Natural killer cell treated with Interleukin-12 subunit alpha and Interleukin-12 subunit beta and Interleukin-15 and Interleukin-18, amount 100 ng/mL, for 72 hours (primary cell): ENCODE measurements at places on chromosomes 12 and 14.

DNA sequence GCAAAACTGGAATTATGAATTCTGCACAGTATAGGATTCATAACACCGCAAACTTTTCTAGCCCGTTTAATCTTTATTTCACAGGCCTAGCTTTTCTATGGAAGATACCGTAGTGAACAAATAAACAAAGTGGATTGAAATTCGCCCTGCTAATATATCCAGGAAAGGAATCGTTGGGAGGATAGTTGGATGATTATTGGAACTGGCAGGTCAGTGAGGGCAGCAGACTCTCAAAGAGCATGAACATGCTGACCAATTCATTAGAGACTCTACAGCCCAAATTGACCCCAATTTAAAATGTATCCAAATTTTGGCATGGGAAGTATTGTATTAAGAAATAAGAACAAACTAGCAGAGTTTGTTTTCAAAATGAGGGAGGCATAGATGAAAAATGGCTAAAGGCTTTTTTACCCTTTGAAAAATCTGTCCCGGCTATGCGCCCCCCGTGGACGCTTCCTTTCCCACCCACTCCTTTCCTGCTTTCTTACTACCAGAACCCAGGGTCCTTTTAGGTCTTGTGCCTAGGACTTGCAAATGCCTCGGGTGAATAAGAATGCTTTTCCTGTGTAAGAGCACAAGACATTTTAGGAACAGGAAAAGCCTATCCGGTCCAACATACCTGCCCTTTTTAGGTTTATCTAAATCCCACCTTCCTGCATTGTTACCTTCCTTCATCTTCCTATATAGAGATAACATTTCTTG lies 84.6 kb upstream of the PTPRB start:
- no peak for DNase-seq

- DNase-seq = no peak
Observed at GRCh38 chr14:31692376-31692781, 131.2 kb downstream of the NUBPL start.

- no peak for DNase-seq
Observed at GRCh38 chr14:66140963-66141362, 345.2 kb upstream of the CCDC196 start.

- no peak for DNase-seq
Observed at GRCh38 chr12:65672441-65672840, 151.8 kb upstream of the HMGA2 start.

GRCh38 chr14:22084393-22085281 lies 411.0 kb upstream of the OR4E1 start:
- DNase-seq = peak; percentile 63

DNA sequence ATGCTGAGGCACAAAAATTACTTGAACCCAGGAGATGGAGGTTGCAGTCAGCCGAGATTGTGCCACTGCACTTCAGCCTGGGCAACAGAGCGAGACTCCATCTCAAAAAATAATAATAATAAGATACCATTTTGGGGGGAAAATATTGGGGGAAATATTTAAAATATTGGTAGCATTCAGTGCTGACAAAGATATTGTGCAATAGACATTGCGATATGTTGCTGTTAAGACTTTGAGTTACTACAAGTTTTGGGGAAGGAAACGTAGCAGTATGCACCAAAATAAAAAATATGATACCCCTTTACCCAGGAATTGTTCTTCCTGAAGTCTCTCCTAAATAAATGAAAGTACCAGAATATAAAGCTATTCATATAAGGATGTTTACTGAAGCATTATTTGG lies 37.7 kb upstream of the MYBPC1 start:
- DNase-seq = no peak

- no peak for DNase-seq
Observed at GRCh38 chr14:69693145-69693544, 73.8 kb upstream of the SRSF5 start.

GRCh38 chr14:56666716-56667115 lies 87.1 kb downstream of the TMEM260 start:
- DNase-seq = no peak

DNA sequence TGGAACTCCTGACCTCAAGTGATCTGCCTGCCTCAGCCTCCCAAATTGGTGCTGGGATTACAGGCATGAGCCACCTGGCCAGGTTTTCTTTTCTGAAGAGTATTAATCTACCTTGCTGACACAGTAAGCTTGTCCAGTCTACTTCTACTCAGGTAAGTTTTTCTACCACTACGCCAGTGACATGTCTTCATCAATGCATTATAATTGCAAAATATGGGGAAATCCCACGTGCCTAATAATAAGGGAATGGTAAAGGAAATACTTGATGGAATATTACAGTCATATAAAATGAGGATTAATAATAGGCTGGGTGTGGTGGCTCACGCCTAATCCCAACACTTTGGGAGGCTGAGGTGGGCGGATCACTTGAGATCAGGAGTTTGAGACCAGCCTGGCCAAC lies 62.3 kb downstream of the RAB35 start:
- DNase-seq = no peak

GRCh38 chr12:1992732-1993131 lies 11.5 kb downstream of the DCP1B start:
- no peak for DNase-seq

DNA sequence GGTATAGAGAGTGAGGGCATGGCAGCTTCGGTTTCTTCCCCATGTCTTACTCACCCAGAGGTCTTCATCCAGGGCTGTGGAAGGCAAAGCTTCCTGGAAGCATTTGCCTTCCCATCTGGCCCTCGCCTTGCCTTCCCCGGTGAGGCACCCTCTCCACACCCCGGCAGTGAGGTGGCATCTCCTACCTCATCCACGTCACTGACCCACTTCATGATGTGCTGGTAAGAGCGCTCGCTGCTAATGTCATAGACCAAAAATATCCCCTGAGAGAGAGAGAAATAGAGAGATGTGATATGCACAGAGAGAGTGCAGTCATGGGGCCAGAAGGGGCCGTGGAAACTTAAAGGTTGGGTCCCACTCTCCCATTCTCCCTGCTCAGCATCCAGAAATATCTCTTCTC lies 8.3 kb upstream of the GPX2 start:
- DNase-seq = no peak

DNA sequence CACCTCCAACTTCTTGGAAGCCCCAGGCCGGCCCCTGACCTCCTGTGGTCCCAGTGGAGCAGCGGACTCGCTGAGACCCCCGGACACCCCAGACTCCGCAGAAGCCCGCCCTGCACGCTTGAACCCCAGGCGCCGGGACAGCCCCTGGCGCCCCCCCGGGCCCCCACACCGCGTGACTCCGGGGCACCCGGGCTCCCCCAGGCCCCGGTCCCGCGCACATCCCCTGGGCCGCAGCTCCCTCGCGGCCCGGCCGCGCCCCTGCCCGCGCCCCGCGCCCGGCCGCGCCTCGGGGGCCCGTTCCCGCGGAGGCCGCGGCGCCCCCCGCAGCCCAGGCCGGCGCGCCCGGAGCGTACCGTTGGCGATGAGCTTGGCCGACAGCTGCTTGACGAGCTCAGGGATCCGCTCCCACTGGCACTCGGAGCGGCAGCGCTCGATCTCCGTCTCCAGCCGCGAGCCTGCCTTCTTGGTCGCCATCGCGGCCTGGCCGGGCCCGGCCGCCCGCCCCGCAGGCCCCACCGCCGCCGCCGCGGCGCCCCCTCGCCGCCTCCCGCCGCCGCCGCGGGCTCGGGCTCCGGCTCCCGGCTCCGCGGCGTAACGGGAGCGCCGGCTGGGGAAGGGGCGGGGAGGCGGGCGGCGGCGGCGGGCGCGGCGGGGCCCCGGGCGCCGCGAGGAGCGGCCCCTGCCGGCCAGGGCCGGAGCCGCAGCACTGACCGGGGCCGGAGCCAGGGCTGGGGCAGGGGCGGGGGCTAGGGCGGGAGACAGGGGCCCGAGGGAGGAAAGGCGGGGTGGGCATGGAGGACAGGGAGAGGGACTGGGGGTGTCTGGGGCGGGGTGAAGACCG lies at the start of gene TTC7B:
Gene TTC7B (minus strand): TSS at position 609 of the 841 bp plus-strand sequence. CDS start 135 bp downstream, at position 474.
- DNase-seq = no peak

- no peak for DNase-seq
Observed at GRCh38 chr14:65604936-65605335, 192.4 kb downstream of the FUT8 start.

DNA sequence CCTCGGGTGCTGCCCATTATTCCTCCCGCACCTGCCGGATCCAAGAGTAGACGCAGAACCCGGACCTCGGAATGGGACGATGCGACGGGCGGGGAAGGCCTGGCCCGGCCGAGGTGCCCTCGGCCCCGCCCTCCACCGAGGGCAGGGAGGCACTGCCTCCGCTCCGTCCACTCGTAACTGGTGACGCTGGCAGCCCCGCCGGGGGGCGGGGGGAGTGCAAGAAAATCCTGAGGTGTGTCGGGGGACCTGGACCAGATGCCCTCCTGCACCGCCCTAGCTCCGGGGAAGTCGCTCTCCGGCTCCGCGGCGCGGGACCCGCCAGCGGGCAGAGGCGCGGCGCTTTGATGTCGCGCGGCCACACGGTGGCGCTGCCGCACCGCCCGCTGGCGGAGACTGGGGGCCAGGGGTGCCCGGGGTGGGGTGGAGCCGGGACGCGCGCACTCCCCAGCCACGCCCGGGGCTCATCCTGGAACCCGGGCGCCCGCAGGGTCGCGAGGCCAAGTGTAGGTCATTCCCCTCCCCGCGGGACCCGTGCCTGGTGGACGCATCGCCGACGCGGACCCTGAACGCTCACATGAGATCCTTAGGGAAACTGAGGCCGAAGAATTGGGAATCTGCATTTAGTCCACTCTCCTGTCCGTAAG lies 202.8 kb downstream of the TTC8 start:
- no peak for DNase-seq

DNA sequence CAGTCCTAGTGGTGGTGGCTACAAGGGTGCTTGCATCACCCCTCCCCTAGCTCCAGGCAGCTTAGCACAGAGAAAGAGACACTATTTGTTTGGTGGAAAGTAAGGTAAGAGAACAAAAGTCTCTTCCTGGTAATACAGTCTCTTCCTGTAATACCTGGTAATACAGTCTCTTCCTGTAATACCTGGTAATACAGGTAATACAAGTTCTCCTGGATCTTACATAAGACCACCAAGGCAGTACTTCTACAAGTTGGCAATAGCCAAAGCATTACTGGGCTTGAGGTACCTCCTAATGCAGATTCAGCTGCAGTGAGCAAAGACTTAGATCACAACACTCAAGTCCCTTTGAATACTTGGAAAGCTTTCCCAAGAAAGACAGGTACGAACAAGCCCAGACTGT lies 77.0 kb downstream of the CATSPERB start:
- no peak for DNase-seq

DNA sequence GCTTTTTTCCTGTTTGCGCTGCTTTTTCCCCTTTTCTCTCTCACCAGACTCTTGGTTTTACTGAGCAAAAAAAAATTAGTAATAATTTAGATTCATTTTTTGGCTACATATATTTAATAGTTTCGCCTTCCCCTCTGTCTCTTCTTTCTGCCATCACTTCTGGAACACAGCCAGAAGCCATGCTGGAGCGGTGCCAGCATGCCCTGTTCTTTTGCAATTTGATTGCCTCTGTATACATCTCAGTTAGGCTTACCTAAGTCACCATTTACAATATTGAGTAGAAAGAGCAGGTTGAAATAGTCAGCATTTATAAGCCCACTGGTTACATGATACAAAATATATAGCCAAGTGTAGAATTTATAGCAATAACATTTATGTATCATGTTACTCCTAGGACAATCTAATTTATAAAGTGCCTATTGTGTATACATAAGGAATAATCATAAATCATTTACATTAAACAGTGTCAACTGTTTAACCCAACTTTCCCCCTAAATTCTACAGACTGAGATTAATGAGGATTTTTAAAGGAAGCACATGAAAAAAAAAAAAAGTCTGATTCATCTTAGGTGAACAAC lies 413.8 kb upstream of the SOX5 start:
- DNase-seq = no peak

DNA sequence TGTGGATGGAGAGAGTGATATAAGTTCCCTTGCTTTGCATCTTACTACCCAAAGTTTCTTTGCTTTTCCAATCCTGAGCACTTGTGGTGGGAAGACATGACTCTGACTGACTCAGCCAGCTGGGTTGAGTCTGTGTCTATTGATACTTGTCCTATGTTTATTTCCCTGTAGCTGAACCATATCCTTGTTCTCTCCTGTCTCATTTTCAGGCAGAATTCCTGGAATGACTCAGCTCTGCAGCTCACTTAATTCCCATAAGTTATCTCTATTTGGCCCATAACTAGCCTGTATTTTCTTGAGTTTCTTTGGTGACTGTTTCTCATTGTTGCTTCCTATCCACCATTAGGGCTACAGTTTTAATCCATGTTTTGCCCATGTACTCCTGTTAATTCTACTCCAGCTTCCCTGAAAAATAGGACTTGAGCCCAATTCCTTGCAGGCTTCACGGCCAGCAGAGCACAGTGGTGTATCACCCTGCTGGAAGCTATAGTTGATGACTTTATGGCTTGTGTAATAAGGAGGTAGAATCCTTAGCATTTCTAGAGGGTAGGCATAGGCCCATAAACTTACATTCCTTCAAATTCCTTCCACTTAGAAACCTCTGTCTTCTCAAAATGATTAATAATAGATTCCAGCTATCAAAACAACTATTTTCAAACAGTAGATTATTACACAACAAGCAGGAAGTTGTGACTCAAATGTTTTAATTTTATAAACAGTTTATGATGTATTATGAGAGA lies 183.1 kb downstream of the TMTC3 start:
- no peak for DNase-seq

DNA sequence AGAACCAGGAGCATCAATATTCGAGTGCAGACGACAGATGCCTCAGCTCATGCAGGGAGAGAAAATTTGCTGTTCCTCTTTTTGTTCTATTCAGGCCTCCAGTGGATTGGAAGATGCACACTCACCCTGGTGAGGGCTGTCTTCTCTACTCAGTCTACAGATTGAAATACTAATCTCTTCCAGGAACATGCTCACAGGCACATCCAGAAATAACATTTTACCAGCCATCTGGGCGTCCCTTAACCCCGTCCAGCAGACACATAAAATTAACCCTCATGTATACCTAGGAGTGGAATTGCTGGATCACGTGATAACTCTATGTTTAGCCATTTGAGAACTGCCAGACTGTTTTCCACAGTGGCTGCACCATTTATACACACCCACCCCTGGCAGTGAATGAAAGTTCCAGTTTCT lies 4.5 kb upstream of the OAS2 start:
- DNase-seq = no peak

DNA sequence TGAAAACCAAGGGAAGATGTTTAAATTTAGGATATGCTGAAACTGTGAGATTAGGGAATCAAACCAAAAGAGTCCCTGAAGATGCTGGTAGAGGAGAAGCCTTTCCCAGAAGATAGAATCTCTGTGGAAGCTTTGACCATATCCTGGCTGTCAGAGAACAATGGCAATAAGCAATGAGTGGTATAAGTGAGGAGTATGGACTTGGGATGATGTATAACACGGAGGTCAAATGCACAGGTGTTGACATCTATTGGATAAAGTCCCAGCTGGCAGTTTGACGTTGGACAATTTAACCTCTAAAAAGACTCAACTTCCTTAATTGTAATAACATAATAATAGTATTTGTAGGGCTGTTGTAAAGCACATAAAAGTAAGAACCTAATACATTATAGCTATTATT lies 30.1 kb upstream of the CLEC14A start:
- DNase-seq = no peak

- DNase-seq = no peak
Observed at GRCh38 chr14:61360796-61361525, 39.6 kb downstream of the PRKCH start.
